NCI-H2081 treated with DMSO at 0.1 percent for 48 hours (cell line): ENCODE measurements at places on chromosomes 7 and 10.

- no peak for DNase-seq
Observed at GRCh38 chr10:101901340-101901739, 57.7 kb upstream of the KCNIP2 start.

DNA sequence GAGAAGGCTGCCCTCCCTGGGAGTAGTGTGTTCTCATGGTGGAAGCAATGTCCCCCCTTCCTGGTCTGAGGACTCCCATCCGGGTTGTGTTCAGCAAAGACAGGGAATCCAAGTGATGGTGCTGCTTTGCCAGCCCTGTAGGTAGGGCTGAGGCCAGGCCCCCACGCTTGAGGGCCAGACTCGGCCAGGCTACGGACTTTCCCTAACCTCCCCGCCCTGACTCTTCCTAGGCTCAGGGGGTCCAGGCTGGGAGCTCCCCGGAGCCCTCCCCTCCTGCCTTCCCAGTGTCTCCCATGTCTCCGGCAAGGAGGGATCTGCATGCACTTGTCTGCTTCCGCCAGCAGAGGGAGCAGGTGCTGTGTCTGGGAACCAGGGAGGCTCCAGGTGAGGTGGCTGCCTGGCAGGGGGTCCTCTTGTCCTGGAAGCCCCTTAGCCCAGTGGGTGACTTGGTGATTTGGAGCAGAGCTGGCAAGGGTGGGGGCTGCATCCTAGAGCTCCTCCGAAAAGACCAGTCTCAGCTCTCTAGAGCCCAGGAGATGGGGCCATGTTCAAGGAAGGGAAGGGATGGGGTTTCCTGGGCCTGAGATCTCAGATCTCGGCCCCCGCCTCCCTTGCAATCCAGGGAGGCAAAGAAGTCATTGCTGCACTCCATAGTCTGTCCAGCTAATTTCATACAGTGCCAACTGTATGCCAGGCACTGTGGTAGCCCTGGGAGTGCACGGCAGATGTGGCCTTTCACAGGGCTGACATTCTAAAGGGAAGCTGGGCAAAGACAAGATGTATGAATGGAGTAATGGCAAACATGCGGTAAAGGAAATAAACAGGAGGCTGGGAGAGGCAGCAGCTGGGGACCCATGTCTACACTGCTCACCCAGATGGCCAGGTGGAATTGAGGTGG, 20.3 kb upstream of the SFRP5 start:
- no peak for DNase-seq

GRCh38 chr10:110170142-110170971, 37.0 kb upstream of the MXI1 start:
- no peak for DNase-seq

- no peak for DNase-seq
Observed at GRCh38 chr7:32053204-32053603, 17.0 kb downstream of the PDE1C start.

DNA sequence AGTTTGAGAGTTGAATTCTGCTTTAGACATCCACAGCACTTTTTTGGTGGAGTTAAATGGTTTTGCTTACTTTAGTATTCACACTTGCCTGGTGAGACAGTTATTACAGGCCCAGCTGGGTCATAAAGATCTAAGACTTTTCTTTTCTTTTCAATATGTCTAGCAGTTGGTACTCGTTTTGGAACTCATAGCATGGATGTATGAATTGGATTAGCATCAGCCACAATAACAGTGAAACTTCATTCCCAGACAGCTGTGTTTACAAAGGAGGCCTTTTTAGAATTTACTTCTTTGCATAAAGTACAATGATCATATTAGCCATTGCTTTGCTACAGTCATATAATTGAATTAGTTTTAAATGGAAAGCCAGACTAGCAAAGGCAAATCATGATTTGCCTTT, 168.4 kb upstream of the DKK1 start:
- DNase-seq, result no peak

GRCh38 chr10:86186633-86187032, 180.0 kb downstream of the GRID1 start:
- no peak for DNase-seq

GRCh38 chr7:158000160-158000559, 587.5 kb downstream of the PTPRN2 start:
- DNase-seq, result no peak

- DNase-seq, result no peak
Observed at GRCh38 chr7:102046373-102047117, 229.1 kb downstream of the CUX1 start.
